Endothelial cell of umbilical vein (primary cell): ENCODE measurements at places on chromosomes 2 and 18.

DNA sequence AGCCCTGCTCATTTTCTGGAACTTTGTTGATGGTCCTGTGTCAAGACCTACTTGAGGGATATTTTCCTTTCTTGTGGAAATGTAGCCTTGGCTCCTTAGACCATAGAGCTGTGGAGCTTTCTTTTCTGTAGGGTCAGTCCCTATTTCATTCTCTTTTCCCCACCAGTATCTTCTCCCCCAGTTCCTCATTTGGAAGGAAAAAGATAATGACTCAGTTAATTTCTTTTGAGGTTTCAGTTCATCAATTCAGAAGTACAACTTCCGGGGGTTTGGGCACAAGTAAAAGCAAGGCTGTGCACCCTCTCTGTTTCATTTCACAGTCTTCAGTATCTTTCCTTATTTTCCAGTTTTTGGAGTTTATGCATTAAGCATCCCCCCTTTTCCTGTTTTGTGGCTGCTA is 70.7 kb downstream of the CDC42EP3 start:
- no peak for DNase-seq

GRCh38 chr2:237731663-237732062 is 66.9 kb upstream of the RBM44 start:
- DNase-seq, result peak; percentile 78

DNA sequence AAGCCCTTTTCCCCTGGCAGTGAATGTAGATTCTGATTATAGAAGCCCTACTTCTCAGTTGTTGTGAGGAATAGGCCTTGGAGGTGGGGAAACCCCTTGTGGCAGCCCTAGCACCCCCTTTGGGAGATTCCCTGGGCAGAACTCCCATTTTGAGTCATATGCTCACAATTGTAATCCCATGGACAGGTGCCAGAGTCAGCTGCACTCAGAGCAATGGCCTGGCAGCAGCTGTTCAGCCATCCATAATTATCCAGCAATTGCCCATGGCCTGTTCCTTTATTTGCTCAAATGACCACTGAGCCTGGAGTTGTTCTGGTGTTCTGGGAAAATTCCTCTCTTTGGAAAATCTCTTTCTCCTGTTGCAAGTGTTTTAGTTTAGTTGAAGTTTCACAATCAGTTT is 71.7 kb downstream of the PTRHD1 start:
- peak; percentile 83 for DNase-seq

DNA sequence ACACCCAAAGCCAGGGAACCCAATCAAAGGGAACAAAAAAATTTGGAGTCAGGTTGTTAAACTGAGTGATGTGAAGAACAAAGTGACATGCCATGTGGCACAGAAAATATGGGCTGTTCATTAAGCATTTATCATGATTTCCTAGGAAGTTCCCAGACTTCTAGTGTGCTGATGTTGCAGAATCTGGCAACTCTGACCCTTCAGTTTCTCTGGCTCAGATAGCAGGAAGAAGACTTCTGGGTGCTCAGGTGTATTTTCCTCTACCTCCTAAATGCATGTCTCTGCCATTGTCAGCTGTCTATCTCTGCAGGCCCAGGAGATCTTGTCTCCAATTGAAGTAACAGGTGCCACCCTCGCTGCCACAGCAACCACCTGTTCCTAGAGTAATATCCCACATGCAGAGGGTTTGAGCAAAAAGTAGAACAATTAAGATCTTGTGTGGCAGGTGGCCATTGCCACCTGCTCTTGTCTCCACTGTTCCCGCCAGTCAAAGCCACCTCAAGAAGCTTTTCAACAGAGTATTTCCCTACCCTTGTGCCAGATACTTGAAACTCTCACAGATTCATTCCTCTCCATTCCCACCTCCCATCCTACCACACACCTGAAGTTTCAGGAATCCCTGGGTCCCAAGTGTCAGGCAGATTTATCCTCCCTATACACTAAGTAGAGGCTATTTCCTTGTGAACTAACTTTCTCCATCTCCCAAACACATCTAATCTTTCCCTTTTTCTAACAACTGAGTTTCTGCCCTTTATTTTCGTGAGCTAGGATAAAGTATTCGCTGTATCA is 533.7 kb upstream of the CHAC2 start:
- DNase-seq, result no peak

DNA sequence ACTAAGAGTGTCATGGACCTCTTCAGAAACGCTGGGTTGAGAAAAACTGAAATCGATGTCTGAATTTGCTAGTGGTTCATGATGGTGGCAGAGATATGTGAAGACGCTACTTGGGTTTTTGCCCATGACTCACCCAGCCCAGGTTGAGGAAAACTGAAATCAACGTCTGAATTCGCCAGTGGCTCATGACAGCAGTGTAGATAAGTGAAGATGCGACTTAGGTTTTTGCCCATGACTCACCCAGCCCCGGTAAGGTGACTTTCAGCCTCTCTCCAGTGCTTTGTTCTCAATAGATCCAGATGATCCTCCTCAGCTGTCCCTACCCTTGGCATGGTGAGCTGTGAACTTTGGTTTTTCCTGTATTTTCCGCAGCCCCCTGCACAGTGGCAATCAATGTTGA is 105.3 kb upstream of the SIX3 start:
- DNase-seq, result no peak

- DNase-seq, result no peak
These were observed 42.3 kb upstream of the ALPP start for GRCh38 chr2:232336241-232336736.

- no peak for DNase-seq
These were observed 76.8 kb upstream of the PELI1 start for GRCh38 chr2:64220894-64221617.

DNA sequence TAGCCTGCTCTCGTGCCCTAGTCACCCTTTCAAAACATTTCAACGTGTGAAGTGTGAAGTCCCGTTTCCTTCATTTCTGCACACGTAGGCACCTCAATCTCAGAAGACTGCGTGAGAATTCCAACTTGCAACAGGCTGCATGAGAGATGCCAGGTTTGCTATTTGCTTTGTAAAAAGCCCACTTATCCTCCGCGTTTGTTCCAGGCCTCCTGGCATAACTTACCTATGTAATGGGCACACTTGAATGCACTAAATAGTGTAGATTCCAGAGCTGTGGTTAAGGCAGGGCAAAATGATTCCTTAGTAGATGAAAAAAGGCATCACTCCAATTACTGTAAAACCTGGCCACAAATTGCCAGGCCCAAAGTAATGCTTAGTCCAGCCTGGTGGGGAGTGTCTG is 179.6 kb downstream of the INO80D start:
- no peak for DNase-seq

DNA sequence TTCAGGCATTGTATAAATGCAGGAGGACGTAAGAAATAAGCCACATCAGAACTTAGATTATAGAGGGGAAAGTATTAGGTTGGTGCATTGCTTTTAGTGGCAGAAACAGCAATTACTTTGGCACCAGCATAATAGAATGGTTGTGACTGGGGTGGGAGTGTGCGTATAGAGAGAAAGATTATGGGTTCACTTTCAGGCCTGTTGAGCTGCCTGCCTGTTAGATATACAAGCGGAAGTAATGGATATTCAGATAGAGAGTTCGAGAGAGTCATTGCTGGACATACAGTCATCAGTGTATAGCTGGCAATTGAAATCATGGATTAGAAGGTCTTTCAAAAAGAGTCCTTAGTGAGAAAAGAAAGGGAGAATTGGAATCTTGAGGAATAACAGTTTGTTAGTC is 139.2 kb upstream of the MYO3B start:
- DNase-seq, result no peak

DNA sequence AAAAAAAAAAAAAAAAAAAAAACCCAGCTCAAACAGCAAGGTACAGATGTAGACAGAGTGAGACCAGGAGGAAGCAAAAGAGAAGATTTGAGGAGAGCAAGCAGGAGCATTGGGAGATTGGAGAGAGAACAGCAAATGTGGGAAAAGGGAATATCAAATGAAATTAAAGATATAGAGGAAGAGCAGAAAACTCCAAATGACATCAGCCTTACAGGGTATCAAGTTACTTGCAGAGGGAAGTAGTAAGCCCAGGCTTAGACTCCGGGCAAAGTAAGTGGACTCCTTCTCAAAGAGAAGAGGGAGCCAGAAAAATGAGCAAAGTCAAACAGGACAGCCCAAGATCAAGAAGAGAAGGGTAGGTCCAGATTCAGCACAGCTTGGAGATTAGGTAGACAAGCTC is 93.3 kb upstream of the PPP1CB start:
- DNase-seq, result no peak

DNA sequence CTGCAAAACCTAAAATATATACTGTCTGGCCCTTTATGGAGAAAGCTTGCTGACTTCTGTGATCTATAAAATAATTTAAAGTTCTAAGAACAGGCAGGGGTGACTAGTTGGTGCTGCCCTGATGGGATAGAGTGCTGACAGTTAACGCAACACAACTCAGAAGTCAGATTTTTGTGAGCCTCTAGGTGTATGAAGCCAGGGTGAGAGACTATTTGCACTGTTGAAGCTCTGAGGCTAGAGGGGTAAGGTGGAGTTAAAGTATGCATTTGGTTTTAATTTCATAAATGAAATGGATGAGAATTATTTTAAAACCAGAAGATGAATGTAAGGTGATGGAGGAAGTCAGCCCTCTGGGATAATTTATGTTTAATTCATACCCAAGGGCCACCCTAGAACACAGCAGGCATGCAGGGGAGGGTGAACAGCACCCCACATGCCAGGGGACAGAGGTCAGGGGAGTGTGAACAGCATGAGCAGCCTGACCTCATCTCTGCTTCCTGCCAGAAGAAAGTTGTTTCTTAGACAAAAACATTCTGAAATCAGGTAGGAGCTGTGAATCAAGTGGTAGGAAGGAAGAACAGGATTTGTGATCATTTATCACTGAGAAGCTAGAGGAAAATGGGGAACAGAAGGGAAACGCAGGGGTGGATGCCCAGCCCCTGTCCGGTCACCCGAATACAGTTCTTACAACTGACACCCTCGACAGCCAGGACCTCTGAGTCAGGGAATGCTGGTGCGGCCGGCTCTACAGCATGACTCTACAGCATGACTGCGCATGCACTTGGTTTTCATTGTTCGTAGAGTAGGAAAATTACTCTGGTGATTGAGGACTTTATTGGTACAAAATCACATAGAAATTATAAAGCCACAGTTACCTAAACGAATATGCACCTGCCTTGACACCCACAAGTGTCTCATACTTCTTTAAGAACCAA is 93.1 kb downstream of the MBP start:
- DNase-seq, result no peak

DNA sequence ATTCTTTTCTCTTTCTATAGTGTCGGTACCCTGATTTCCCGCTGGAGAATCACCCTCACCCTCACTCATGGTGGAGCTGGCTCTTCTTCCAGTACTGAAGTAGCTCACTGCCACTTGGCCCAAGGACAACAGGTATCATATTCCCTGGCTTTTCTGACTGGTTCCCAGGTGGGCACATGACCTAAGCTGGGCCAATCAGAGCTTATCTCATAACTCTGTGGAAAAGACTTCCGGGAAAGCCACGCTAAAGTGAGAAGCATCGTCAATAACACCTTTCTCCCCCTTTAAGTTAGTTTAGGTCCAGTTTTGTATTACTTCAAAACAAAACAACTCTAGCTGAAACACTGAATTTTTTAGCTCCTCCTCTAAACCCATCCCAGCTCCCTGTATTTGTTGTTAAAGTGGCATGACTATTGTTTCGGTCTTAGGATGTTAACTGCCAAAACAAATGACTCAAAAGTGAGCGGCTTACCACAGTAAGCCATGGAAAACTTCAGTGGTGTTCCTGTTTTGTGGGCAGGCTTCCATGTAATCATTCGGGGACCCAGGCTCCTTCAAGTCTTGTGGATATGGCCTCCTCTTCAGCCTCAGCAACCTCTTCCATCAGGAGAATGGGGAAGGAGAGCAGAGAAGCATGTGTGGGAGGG is 137.4 kb upstream of the DLX2 start:
- DNase-seq, result peak; percentile 55

GRCh38 chr18:63025251-63026090 is 294.1 kb downstream of the BCL2 start:
- no peak for DNase-seq

GRCh38 chr2:120473522-120474271 is 127.8 kb downstream of the INHBB start:
- DNase-seq, result peak; percentile 8

DNA sequence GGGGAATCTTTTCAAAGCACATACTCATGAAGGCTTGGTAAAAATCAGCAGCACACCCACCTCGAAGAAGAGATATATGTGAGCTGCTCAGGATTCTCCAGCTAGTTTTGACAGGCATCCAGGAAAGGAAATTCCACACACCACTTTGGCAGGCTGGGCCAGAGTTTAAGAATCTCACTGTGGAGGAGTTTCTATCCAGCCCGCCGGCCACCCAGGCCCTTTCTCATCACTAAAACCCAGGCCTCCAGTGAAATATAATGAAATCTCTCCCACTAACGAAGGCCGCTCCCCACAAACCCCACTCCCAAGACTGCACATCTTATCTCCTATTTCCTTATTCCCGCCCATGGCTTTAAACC is 202.0 kb downstream of the GLI2 start:
- no peak for DNase-seq
